ENCODE measurements at places on chromosomes 2 and 18. TPM values are rescaled to one million over a fixed set of nuclear protein-coding genes. Genes with fewer than 3 reads are reported as not detected.

GRCh38 chr2:236762628-236763027 is 193.0 kb downstream of the ACKR3 start:
- DNase-seq = no peak

The CENPA gene
- total RNA-seq = 0.76 TPM

- no peak for DNase-seq
These were observed 48.8 kb downstream of the ERBB4 start for GRCh38 chr2:212489719-212490346.

The C2orf49 gene
- 19.3 TPM for total RNA-seq

DNA sequence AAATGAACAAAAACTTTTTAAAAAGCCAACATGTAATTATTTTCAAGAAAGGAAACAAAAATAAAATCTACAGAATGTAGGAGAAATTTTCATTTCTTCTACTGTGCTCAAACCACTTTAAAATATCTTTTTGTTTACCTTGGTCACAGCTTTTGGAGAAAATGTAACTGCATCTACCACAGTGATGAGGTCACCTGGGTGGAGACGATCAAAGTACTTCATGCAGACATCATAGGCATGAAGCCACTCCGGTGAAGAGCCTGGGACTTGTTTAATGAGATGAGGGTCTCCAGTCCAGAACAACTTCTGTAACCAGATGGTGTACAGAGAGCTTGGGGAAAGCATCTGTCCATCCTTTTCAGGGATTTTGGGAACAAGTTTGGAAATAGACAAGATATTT is 285.8 kb downstream of the NBAS start:
- no peak for DNase-seq

DNA sequence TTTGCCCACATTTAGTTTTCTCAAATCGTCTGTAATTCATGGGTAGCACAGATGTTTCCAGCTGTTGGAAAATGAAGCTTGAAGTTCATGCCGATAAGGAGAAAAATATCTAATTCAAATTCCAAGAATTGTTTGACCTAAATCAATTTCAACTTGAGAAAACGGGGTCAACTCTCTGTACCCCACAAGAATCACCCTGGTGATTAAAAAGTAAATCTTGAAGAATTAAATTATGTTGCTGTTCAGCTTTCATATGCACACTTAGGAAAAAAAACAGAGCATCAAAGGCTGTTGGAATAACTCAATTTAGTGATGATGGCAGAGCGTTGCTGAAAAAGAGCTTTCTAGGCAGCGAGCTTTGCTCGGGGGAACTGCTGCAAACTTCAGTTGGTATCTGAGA is 43.0 kb downstream of the SLC4A3 start:
- DNase-seq = no peak

GRCh38 chr2:190562121-190562520 is 27.6 kb upstream of the NEMP2 start:
- DNase-seq = no peak

The TUBA4B gene
- total RNA-seq = not detected

- DNase-seq = no peak
These were observed 55.9 kb downstream of the ZAP70 start for GRCh38 chr2:97769308-97769707.

- no peak for DNase-seq
These were observed 82.2 kb upstream of the GPC1 start for GRCh38 chr2:240353086-240353798.

GRCh38 chr2:39290433-39290832 is 46.7 kb upstream of the CDKL4 start:
- DNase-seq = no peak

The HOXD11 gene
- total RNA-seq = not detected

- no peak for DNase-seq
These were observed 798.5 kb downstream of the TRIB2 start for GRCh38 chr2:13515254-13515653.

DNA sequence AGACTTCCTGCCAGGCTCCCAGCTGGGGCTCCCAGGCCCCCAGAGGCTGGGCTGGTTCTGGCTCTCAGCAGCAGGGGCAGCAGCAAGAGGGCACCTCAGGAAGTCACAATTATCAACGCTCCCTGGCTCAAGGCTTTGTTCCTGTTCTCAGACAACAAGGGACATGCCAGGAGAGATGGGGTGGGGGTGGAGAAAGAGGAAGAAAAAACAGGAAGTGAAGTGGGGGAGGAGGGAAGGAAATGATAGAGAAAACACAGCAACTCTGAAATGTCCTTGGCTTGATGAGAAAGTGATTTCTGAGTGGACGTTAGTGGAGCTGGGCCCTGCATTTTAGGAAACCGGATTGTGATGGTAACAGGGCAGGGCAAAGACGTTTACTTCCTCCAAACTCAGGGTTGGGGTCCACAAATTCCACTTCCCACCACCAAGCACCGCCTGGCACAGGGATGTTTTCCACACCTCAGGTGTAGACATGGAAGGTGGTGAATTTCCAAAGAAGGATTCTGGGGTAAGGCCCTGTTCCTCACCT is 40.4 kb downstream of the CYRIA start:
- DNase-seq = no peak

Data from T-cell (primary cell).